Urothelium cell line (cell line): ENCODE measurements at places on chromosomes 7 and 10.
A peak's percentile ranks its signal among the peaks of the same experiment; 100 is the strongest.

- no peak for DNase-seq
Measured at GRCh38 chr7:13802651-13803050, 186.8 kb downstream of the ETV1 start.

DNA sequence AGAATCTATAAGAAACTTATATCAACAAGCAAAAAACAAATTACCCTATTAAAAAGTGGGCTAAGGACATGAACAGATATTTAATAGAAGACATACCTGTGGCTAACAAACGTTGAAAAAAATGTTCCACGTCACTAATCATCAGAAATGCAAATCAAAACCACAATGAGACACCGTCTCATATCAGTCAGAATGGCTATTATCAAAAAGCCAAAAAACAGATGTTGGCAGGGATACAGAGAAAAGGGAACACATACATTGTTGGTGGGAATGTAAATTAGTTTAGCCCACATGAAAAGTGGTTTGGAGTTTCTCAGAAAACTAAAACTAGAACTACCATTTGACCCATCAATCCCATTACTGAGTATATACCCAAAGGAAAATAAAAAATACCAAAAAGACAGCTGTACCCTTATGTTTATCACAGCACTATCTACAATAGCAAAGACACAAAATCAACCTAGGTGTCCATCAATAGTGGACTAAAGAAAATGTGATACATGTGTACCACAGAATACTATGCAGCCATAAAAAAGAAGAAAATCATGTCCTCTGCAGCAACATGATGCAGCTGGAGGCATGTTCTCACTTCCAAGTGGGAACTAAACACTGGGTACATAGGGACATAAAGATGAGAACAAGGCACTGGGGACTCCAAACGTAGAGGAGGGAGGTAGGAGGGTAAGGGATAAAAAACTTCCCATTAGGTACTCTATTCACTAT is 83.8 kb upstream of the TMEM168 start:
- no peak for DNase-seq

DNA sequence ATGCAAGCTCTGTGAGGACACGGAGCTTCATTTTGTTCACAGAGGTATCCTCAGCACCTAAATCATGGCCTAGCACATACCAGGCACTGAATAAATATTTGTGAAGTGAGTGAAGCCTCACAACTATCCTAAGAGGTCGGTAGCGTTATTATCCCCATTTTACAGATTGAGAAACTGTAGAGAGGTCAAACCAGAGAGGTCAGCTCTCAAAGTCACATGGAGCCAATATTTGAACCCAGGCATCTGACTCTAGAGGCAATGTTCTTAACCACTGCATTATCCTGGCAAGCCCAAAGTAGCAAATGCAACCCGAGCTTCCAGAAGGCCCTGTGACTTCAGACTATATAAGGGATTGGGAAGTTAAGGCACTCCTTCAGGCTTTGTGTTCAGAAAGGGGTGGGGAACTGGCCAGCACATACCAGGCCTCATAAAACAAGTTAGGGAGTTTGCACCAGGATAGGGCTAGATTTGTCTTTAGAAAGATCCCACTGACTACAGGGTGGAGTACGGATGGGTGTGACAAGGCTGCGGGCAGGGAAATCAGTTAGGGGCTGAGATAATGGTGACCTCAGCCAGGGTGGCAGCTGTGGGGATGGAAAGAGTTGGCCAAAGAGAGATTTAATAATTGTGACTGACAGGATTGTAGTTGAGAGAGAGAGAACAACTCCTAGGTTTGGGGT is 101.4 kb downstream of the TBXAS1 start:
- no peak for DNase-seq

GRCh38 chr7:135170274-135170997 is at the start of gene CYREN:
Gene CYREN (minus strand): TSS chr7:135170707. CDS start chr7:135168922, 1,785 bp downstream.
- peak; percentile 94 for DNase-seq

DNA sequence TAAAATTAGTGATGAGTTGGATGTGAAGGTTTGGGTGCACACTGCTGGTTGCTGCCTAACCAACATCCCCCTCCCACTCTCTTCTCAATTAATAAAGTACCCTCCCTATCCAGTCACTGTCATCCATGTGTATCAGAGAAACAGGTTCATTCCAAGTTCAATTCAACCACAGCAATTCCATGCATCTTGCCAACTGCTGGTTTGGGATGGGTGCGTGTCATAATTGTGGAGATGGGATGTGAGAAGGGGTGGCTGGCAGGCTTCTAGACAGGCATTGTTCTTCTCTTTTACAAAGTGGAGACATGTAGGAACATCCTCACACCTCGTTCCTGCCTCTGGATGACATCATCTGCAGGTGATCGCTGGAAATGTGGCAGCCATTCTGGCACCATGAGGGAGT is 7.5 kb upstream of the CNPY1 start:
- no peak for DNase-seq

DNA sequence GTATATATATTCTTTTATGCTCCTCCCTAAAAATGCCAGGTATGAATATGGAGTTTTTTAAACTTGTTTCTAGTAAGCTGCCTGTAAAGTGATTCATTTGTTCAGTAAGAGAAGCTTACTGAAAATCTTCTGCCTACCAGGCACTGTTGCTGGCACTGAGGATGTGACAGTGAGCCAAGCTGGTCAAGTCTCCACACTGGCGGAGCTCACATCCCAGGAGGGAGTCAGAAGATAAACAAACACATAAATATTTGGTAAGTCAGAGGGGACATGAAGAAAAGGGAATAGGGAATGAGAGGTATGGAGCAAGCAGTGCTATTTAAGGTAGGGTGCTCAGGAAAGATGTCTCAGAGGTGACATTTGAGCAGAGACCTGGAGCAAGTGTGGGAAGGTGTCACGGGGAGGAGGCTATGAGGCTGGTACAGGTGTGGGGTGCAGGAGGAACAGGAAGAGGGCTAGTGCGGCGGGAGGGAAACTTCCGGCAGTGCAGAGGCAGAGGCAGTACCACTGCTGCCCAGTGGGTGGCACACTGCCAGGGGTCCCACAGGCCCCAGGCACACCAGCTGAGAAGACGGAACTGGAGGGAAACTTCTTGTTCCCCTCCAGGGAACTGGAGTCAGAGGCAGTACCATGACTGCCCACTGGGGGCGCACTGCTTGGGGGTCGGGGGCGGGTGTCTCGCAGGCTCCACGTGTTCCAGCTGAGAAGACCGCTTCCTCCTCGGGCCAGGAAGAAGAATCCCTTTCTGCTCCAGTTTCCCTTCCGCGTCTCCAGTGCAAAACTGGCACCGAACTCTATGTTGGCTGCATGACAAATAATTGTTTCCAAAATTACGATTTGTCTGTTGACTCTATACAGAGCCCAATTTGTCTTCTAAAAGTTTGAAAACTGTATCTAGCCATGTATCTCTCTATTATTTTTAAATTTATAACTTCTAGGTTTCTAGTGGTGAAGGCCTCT is 161.0 kb downstream of the TEX36 start:
- peak; percentile 21 for DNase-seq

GRCh38 chr7:45072131-45073030 is 16.4 kb downstream of the NACAD start:
- no peak for DNase-seq

DNA sequence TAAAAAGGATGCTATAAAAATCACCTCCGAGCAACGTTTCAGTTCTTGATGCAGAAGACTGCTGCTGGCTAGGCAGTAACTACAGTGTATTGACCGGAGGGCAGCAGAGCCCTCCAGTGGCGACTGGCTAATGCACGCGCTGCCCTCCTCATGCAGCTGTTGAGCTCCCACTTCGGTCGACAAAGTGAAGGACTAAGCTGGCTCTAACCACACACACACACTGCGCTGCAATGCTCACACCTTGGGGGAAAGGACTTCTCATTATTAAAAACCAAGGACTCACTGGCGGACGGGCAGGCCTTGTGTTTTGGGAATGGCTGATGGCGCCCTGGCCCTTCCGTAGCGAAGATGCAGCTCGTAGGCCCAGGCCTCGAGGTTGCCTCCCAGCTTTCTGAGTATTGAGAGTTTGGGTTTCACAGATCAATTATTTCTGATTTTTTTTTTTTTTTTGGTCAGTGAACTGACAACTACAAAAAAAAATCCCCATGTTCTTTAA is 120.9 kb upstream of the DIP2C start:
- DNase-seq = no peak

DNA sequence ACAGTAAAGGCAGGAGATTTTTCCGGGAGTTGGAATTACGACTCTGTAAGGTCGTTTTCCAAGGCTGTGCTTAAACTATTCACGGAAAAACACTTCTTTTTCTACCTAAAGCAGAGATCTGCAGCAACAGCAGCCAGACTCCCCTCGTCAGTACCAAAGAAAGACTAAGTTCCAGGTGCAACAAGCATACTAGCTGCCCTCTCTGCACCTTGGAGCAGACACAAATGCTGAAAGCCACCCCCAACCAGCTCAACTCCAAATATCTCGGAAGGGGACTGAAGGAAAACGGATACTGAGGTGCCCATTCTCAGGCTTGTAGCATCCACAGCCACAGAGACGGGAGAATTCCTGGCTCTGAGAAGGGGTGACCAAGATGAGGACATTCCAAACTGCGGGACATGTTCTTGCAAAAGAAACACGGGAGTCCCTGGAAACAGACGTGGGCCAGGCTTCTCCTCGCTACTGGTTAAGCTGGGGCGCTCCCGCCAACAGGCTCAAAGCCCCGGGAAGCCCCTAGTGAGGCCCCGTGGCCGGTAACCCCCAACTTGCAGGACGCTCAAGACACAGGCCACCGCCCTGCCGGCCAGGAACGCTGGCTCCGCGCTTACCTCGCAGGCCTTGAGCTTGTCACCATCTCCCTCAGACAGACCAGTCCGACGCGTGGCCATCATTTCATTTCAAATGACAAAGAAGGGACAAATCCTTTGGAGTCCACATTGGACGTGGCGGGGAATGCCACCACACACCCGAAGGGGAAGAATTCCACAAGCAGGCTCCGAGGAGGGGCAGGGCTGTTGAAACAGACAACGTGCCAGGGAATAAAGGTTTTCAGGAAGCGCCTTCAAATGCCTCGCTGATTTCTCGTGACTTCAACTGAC is 2.2 kb downstream of the ARHGAP21 start:
- peak; percentile 12 for DNase-seq

GRCh38 chr10:76430061-76430645 is 998.7 kb downstream of the LRMDA start:
- DNase-seq = no peak

GRCh38 chr7:100156331-100157068 is 2.0 kb downstream of the TRAPPC14 start:
- no peak for DNase-seq
